GM12891 (cell line): ENCODE measurements at places on chromosomes 7 and 10.
A peak's percentile ranks its signal among the peaks of the same experiment; 100 is the strongest.

GRCh38 chr10:116110736-116111135 lies 162.3 kb downstream of the GFRA1 start:
- no peak for DNase-seq

- no peak for DNase-seq
These were observed 282.0 kb upstream of the FZD1 start for GRCh38 chr7:90982228-90982627.

GRCh38 chr7:3896169-3896765 lies 595.2 kb downstream of the SDK1 start:
- DNase-seq = no peak

- DNase-seq = peak; percentile 18
These were observed 54.2 kb upstream of the FHIP2A start for GRCh38 chr10:114767101-114767985.

DNA sequence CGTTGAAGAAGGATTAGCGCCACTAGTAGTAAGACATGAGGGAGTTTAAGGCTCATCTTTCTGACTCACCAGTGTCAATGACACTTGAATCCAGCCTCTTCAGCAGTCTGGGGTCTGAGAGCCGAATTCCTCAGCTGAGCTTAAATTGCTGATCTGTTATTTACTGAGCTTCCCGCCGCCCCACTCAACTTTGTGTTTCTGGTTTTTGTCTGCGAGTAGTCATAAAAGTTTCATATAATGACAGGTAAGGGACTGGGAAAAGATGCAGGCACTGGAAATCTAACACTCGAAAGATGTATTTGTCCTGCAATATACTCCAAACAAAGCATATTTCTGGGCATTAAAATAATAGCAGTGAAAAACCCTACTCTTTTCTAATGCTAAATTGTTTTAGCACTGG lies 51.2 kb upstream of the RELN start:
- no peak for DNase-seq

DNA sequence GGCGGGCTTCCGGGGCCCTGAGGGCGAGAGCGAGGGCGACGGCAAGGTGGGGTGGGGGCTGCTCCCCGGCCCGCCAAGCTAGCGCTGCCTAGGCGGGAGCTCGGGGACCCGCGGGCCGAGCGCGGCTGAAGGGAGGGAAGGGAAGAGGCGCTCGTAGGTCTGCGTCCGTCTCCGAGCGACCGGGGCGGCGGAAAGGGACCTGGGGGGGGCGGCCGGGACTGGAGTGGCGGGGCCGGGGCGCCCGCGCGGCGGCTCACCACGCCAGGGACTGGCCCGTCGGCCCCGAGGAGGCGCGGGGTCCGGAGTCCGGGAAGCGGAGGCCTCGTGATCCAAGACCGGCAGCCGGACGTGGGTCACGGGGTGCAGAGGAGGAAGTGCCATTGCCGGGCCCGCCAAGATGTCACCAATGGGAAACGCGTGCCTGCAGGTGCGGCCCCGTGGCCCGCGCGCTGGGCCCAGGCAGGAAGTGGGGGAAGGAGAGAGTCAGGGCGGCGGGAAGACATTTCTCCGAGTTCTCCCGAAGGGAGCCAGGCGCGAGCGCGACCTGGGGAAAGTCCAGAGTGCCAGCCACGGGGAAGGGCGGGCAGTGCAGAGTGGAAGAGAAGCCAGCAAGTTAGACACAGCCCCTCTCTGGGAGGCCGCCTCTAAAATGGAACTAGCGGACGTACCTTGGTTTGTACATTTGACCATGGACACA lies 11.9 kb downstream of the HNRNPF start:
- DNase-seq = peak; percentile 84

DNA sequence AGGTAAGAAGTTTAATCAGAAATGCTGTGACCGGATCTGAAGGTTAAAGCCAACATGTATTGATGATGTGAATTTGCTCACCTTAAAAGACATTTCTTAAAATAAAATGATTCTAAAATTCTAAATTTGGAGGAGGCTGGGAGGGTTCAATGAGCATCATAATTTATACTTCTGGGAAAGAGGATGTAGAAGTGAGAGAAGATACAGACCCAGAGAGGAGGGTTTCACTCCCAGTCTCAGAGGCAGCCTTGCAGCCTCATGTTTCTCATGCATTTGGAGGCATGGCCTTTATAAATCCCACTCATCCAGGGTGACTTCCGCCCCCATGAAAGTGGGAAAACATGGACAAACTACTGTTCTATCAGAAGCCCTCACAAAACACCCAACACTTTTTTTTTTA lies 305.6 kb upstream of the PITRM1 start:
- DNase-seq = no peak

- DNase-seq = no peak
These were observed 83.2 kb upstream of the LEP start for GRCh38 chr7:128157906-128158305.

GRCh38 chr7:129122078-129122750 lies 22.3 kb upstream of the TSPAN33 start:
- no peak for DNase-seq

- DNase-seq = peak; percentile 86
These were observed at the start of gene UBE2D4 for GRCh38 chr7:43925984-43926797. UBE2D4 (plus strand) TSS chr7:43926436; CDS start chr7:43926533, 97 bp downstream.

GRCh38 chr10:83553366-83553765 lies 585.9 kb upstream of the GHITM start:
- no peak for DNase-seq

DNA sequence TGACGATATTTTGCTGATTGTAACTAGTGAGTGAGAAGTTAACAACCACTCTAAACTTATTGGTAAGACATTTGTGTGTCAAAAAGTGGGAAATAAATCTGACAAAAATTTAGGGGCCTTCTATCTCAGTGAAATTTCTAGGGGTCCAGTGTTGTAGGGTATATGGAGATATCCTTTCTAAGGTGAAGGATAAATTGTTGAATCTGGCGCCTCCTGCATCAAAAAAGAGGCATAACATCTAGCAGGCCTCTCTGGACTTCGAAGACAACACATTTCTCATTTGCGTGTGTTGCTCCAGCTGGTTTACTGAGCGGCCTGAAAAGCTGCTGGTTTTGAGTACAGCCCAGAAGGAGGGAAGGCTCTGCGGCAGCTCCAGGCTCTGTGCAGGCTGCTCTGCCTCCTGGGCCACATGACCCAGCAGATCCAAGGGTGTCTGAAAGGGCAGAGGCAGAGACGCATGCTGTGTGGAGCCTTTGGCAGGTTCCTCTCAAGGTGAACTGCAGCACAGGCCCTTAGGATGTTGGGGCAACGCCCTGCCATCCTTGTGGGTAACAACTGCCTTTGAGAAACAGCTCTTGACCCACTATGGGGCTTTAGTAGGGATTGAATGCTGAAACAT lies 72.4 kb downstream of the LMBR1 start:
- DNase-seq = no peak

- no peak for DNase-seq
These were observed 36.0 kb downstream of the MYOF start for GRCh38 chr10:93445978-93446720.

- no peak for DNase-seq
These were observed 66.9 kb upstream of the DOCK1 start for GRCh38 chr10:126838316-126838715.

DNA sequence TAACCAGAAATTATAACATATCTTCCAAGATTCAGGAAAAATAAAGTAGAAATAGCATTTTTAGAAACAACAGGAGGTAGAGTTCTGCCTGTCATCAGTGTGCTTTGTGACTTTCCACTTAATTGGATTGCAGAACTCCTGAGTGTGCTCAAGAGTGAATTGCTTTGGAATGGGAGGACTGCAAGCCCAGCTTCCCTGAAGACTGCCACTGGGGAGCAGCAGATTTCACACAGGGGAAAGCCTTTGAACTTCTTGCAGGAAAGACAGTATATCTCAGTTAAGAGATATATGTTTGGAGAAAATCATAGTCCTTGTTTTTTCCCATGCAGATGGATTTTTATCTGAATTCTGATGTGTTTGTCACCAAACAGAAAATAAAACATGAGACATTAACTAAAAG lies 124.5 kb downstream of the TMEM168 start:
- DNase-seq = no peak

DNA sequence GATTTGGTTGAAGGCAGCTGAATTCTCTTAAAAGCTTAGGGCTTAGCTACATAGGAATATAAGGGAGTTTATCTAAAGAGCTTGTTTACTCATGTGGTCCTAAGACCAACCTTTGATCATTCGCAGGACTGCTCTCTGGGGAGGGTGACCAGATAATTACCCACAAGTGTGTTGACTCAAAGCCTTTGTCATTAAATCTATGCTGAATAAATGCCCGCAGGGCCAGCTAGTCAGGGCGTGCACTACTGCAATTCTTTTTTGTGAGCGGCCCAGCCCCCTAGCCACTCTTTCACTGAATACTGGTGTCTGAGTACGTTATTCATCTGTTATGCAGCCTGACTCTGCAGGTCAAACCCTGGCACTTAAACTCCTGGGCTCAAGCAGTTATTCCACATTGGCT lies 69.6 kb downstream of the AKAP9 start:
- DNase-seq = no peak

DNA sequence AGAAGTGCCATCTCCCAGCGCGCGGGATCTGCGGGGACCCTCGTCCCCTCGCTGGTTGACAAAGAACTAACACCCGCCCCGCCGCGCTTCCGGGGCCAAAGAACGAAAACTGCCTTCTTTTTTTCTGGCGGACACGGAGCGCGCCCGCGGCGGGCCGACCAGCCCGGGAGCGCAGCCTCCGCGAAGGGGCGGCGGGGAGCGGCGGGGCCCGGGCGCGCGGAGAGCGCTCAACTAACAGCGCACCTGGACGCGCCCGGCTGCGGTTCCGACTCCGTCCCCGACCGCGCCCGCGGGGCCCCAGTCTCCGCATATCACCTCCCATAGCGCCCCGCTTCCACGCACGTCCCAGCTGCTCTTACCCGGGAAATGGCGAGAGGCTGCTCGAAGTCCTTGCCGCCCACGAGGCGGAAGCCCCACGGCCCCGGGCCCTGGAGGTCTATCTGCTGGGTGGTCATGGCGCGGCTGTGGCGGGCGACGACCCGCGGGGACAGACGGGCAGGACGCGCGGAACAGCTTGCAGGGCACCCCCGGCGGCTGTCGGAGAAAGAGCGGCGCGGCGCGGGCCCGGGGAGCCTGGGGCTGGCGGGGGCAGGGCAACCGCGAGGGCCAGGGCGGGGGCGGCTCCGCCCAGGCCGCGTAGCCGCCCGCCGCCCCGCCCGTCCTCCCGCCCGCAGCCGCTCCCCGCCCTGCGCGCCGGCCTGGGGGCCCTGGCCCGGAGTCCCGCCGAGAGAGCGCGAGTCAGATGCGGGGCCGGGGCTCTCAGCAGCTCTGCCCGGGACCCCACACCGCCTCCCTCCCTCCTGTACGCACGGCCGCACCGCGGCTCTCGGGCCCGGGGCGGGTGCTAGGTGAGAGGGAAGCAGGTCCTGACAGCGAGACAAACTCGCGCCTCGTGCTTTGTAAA lies at the start of gene PDLIM1:
TSS of gene PDLIM1 (minus strand) at position 543 of the 904 bp plus-strand sequence. CDS start at position 455, 88 bp downstream.
- peak; percentile 73 for DNase-seq

DNA sequence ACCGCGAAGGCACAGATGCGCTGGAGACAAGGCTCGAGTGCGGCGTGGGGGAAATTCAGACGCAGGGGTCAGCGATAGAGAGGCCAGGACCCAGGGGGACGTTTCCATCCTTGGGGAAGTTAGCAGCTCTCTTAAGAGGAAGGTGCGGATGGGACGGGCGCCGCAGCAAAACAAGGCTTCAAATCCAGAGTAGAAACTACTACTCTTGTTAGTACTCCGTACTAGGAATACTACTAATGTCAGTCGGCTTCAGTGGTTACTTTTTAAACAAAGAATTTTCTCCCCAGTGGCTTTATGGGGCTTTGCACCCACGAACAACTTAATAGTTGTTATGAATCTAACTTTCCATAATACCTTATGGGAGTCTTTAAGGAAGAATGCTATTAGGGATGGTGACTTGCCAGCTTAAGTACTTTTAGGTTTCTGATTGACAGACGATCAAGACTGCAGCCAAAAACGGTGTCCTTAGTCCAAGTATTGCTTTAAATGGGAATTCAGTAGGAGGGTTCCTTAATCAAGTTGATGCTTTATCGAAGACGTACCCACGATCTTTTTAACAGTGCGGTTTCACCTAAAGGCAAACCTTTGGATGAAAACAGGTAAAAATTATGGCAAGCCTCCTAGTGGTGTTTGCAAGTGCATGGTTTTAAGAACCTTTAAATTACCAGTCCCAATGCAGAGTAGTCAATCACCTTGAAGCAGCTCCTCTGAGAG lies 812 bp upstream of the IDE start:
- no peak for DNase-seq

DNA sequence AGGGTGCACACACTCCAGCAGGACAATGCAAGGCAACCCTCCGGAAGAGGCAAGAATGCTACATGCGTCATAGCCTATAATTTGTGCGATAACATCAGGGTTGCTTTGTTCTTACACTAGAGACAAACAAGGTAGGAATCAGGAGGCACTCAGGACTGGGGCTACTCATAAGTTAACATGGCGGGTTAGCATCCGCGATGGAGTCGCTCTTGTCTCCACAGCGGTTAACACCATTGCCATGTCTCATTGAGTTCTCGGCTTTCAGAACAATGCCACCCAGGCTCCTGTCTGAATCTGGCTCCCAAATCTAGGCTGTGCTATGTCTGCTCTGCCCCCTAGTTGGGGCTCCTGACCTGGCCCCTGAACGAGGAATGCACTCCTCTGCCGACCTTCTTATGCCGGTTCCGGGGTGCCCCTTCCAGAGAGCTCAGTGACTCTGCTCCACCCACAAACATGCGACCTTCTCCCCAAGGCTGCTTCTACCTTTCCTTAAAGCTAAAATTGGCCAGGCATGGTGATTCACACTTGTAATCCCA lies 24.9 kb upstream of the SLF2 start:
- DNase-seq = no peak

DNA sequence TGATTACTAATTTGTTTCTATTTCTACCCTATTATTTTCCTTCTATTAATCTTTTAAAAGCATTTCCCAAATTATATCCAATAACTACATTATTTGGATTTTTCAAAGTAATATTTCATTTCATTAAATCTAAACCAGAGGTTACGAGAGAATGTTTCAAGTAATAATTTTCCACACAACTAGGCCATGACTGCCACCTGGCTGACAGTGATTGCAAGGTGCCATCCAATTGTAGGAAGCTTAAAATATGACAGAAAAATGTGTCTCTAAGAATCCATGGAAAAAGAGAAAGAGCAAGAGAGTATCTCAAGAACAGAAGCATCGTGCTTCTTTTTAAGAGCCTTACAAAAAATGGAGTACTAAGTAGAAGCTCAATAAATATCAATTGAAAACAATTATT lies 48.7 kb downstream of the TPK1 start:
- DNase-seq = no peak

DNA sequence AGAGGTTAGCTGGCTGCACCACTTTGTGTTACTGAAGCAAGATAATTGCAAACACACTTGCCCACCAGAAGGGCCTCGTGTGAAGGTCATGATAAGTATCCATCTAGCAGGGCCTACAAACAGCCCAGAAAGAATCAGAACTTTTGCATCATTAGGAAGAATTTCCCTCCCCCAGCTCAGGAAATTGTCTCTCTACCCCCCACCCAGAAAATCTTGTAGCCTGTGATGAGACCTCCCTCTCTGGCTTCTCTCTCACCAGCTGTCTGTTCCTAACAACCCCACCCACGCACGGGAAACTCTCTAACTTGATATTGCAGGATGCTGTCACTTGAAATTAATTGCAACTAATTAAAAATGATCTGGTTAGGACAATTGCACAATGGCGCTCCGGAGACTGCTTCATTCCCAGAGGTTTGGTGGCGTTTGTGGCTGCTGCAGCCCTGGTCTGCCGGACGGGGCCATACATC lies 34.5 kb downstream of the ZNF503 start:
- no peak for DNase-seq
